Fibroblast of lung (primary cell): ENCODE measurements at places on chromosomes 7 and 10. TPM values are rescaled to one million over a fixed set of nuclear protein-coding genes. Genes with fewer than 3 reads are reported as not detected.
A peak's percentile ranks its signal among the peaks of the same experiment; 100 is the strongest.

NEURL1 gene
- polyA plus RNA-seq, result 0.11 and 0.12 TPM in 2 replicates

FAM241B gene
- 0.55 and 0.61 TPM in 2 replicates for polyA plus RNA-seq

TEX47 gene
- polyA plus RNA-seq, result not detected in 2 replicates

GRCh38 chr10:119449760-119450461 lies 92.6 kb downstream of the RGS10 start:
- DNase-seq, result peak; percentile 91

GRCh38 chr7:106774768-106775551 lies 90.1 kb upstream of the PIK3CG start:
- peak; percentile 29 for DNase-seq

DNA sequence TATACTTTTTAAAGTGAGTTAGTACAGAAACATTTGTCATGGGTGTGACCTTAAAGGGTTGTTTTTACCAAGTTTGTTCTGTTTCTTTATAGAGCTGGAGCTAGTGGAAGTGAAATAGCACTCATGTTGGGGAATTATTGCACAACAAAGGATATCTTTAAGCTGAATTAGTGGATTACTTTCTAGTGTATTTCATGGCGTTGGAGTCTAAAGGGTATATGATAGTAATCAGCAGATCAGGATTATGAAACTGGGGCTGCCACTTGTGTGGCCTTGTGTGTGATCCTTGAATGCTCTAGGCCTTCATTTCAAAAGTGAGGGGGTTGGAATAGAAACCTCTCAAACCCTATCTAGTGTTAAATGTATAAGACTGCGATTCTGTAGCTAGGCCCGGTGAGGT lies 123.6 kb downstream of the LYZL1 start:
- DNase-seq, result peak; percentile 61

DNA sequence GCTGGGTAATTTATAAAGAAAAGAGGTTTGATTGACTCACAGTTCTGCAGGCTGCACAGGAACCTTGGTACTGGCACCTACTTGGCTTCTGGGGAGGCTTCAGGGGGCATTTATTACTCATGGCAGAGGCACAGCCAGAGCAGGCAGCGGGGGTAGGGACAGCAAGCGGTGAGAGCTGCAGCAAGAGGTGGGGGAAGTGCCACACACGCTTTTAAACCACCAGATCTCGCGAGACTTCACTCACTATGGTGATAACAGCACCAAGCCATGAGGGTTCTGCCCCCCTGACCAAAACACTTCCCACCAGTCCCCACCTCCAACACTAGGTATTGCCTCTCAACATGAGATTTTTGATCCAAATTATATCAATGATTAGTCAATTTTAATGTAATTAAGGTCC lies 24.1 kb upstream of the MAT1A start:
- no peak for DNase-seq
